ENCODE measurements at places on chromosomes 7 and 10.

DNA sequence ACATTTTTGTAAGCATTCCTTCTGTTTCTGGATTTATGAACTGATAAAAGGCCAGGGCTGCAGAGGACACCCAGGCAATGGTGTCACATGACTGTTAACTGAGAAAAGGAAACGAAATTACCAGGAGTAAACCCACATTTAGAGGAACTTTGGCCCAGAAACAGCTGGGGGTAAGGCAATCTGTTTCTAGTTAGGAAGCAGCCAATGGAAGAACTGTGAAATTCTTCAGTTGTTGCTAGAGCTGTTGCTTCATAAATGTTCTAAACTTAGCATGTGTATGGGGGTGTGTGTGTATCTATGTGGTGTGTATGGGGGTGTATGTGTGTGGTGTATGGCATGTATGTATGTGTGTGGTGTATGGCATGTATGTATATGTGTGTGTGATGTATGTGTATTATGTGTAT, 11.8 kb upstream of the PDCD4 start:
- DNase-seq: no peak

- DNase-seq: peak; percentile 75
These were observed 49.1 kb upstream of the CDC14C start for GRCh38 chr7:48875045-48875916.

DNA sequence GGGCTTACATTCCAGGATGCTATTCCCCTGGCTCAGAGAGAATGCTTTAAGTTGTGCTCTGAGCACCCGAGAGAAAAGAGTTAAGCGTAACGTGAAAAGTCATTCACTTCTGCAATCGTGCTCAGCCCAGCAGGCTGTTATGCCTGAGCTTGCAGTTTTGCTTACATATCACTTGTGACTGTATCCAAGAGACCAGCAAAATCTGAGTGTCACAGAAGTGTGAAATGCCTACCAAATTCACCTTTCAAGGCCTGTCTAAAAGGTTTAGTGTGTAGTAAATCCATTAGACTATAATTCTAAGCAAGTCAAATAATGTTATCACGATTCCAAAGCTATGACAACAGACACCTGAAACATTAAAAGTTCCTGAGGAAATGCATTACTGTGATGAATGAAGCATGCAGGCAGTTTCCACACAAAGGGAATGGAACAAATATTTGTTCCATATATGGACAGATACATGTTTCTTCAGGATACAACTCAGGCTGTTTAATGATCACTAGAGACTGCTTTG, 20.1 kb downstream of the ITGB1 start:
- no peak for DNase-seq

GRCh38 chr7:38102507-38102906, 75.5 kb upstream of the STARD3NL start:
- no peak for DNase-seq

DNA sequence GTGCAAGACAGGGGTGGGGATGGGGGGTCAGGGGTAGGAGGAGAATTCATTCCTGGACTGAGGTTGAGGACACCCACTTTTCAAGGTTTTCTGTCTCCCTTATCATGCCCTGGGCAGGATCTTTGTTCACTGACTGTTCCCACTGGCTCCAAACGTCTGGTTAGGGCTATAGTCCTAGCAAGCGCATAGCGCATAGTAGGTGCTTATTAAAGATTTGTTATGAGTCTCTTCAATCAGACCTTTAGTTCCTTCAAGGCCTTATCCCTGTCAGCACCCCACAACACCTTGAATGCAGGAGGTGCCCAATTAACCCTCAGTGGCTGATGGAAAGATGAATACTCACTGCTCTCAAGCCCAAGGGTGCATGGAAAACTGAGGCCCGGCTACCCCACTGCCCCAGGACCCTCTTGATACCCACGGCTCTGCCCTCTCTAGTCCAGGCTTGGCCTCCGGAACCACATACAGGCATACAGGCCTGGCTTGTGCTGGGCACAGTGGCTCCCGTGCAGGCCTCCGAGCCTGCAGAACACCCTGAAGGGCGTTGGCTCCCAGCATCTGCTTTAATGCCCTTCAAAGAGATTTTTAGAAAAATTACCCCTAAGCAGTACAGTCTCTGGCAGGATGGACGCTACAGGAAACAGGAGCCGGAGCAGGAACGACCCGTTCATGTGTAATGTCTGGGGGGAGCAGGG, 177.7 kb downstream of the SH3PXD2A start:
- no peak for DNase-seq

- no peak for DNase-seq
These were observed 28.0 kb upstream of the VSIR start for GRCh38 chr10:71801361-71801760.

DNA sequence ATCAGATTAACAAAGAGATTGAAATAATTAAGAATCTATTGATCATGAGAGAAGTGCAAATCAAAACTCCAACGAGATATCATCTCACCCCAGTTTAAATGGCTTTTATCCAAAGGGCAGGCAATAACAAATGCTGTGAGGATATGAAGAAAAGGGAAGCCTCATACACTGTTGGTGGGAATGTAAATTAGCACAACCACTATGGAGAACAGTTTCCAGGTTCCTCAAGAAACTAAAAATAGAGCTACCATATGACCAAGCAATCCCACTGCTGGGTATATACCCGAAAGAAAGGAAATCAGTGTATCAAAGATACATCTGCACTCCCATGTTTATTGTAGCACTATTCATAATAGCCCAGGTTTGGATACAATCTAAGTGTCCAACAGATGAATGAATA, 13.8 kb downstream of the FGL2 start:
- no peak for DNase-seq

DNA sequence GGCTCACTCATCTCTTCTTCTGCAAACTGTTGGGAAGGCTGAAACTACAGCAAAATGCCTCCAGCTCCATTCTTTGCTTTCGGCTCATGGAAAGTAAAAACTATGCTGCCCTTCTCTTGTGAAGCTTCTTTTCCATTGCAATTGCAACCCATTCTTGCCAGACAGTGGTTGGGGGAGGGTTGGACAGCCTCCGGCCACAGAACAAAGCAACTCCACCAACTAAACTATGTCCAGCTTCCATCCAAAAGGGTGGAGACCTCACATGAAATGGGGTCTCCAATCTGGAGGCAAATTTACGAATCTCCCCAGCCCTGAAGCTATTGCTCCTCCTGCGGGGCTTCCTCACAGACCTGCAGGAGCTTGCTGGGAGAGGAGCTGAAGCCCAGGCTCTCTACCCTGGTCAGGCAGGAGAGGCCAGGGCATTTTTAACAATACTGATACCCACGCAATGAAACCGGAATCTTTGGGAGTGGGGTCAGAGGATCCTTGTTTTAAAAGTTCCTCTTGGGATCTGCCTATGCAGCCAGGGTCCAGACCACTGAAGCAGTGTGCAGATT, 549 bp downstream of the GPNMB start:
- no peak for DNase-seq

- DNase-seq: no peak
These were observed 33.0 kb downstream of the TPST1 start for GRCh38 chr7:66237906-66238772.

GRCh38 chr7:13320333-13320732, 632.9 kb downstream of the ARL4A start:
- DNase-seq: no peak

- no peak for DNase-seq
These were observed 150.6 kb upstream of the STEAP4 start for GRCh38 chr7:88457320-88457719.

GRCh38 chr10:112815269-112816032, 134.6 kb upstream of the TCF7L2 start:
- no peak for DNase-seq

GRCh38 chr7:32539366-32539765, 44.1 kb downstream of the AVL9 start:
- no peak for DNase-seq

- no peak for DNase-seq
These were observed 75.9 kb downstream of the RGS10 start for GRCh38 chr10:119466655-119467054.

DNA sequence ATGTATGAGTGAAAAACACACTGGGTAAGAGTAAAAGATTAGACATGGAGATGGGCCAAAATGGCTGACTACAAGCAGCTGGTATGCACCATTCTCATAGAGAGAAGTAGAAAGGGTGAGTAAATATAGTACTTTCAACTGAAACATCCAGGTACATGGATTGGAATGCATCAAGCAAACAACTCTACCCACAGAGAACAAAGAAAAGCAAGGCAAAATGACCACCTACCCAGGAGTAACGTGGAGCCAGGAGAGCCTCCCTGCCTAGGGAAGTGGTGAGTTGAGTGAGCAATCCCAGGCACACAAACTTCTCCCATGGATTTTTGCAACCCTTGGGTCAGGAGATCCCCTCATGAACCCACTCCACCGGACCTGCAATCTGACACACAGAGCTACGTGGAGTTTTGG, 212.8 kb downstream of the PTN start:
- DNase-seq: no peak

DNA sequence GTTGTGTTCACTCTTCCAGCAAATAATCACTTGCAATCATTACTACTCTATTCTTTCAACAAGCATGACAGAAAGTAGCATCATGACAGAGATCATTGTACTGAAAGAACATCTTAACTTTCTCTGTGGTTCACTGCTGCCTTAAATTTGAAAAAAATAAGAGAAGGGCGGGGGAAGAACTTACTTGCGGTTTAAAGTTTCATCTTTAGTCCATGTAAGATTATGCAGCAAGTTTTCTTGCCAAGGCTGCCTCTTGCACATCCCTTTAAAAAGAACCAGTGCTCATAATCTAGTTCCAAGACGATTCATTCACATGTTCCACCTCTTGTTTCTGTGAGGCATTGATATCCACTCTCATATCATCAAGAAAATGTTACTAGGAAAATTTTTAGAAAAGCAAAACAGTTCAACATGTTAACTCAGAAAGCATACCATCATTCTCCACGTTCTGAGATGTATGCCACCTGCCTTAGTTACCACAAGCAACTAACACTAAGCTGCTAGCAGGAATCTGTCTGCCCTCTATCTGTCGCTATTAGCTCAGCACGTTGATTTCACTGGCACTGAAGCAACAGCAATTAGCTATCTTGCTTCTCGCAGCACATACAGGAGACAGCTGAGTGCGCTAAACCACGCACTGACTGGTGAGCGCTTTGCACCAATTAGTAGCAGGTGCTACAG, at the start of gene PCDH15:
Gene PCDH15 (minus strand): TSS at position 491 of the 681 bp plus-strand sequence. CDS start 136,969 bp downstream, outside the sequence.
- DNase-seq: no peak

DNA sequence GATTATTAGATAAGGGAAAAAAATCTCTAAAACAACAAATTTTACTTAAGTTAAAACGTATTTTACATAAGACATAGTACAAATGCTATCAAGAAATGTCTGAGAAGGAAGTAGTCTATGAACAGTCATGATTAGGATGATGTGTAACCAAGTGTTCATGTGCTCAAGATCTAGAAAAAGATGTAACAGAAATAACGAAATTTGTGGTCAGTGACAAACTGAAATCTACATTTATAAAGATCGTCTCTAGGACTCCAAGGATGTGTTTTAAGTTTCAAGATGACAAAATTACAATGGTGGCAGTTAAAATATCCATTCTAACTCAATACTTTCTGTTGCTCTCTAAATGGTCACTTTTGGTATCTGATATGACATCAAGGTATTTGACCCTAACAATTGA, 17.2 kb downstream of the PPP3CB start:
- DNase-seq: no peak

GRCh38 chr10:100518761-100519241, 860 bp downstream of the SEC31B start:
- no peak for DNase-seq

- no peak for DNase-seq
These were observed 119.5 kb downstream of the BAMBI start for GRCh38 chr10:28796606-28797512.

GRCh38 chr7:51366930-51367613, 50.5 kb upstream of the COBL start:
- DNase-seq: peak; percentile 45

DNA sequence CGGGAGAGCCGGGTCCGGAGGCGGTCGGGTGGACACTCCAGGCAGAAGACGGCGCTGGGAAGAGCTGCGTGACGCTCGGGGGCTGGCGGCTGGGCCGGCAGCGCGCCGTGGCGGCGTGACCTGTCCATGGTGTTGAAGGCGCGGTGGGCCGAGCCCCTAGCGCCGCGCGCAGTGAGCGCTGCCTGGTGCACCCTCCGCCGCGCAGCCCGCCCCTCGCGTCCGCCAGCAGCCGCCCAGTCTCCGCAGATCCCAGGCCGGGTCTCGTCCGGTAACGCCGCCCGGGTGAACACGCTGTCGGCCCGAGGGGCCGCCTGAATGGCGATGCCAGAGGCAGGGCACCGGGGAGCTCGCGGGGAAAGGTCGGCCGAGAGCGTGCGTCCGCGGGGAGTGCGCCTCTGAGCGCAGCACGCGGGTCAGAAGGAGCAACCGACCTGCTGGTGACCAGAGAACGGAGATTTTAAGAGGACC, 657 bp upstream of the TMEM178B start:
- DNase-seq: peak; percentile 56

DNA sequence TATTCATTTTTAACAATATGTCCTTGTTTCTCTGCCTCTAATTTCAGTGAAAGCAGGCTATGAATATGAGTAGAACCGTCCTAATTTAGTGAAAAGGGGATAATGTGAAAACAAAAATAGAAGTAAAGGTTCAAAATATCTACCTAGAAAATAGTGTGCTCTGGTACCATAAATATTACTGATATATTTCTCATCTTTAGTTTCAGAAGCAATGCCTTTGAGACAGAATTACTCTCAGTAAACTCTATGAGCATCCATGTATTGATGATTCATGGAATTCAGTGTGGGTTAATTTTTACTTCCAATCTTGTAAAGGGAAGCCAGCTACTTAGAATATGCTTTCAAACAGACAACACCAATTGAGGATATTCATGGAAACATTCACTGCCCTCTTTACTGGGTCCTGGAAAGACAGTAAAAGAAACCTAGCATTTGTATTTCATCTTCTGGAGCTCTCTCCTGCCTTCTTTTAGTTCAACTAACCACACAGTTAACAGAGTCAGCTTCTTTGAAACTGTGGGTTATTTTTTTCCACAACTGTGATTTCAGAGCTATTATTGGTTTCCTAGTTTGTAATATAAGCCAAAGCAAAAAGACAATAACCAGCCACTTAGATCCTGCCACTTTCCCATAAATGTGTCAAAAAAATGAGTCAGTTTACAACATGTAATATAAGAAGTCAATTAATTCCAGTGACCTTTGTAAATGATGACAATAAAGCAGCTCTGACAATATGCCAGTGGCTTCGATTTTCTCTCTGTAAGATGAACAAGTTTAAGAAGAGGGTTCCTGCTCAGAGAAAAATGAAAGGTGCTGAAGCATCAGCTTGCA, 1.7 kb downstream of the LRRN3 start:
- DNase-seq: peak; percentile 31

DNA sequence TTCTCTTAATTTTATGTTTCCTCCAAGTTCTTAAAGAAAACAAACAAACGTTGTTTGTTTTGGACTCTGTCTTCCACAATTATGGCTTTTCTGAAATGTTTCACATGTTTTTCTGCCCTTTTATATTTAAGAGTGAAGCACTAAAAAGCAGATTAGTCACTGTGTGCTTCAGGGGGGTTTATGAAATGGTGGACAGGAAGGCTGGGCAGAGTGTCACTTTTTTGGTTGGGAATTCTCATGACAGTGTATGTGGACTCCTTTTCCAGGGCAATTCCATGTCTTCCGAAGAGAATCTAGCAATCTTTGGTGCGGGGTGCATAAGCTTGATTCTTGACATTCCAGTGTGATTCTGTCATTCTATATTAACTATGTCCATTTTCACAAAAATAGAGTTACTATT, 669.4 kb downstream of the PARD3 start:
- no peak for DNase-seq

GRCh38 chr7:128887169-128888038, 23.1 kb downstream of the KCP start:
- no peak for DNase-seq

All from NCI-H1092 (cell line).